ENCODE measurements at places on chromosomes 6 and 20.

DNA sequence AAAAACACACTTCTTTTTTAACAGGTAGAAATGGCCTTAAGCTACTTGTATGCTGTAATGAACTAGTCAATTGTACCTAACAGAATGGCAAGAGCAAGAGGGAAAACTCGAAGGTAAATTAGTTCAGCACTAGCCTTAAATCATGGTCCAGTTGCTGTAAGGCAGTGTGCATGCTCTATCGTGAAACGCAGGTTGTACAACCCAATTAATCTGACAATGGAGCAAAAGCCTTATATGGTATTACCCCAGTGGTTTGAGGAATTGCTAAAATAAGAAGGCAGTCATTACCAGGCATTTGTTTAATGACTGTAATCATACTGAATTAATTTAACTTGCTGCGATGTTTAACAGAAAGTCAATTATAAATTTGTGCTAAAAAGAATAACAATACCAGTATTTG, 69.3 kb upstream of the SOX4 start:
- no peak for DNase-seq

DNA sequence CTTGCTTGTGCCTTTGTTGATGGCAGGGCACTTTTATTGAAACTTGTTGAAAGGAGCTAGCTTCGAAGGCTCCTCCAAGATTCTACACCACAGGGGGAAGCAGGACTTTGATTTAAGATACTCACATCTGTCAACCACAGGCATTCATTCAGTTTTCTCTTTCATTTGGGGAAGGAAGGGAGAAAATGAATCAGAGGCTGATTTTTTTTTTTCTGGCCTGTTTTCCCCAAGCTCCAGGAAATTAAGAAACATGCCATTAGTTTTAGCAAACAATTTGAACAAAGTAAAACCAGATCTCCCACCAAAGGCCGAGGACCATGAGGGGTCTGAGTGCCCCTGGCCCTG, 8.7 kb upstream of the APCDD1L start:
- DNase-seq = no peak

DNA sequence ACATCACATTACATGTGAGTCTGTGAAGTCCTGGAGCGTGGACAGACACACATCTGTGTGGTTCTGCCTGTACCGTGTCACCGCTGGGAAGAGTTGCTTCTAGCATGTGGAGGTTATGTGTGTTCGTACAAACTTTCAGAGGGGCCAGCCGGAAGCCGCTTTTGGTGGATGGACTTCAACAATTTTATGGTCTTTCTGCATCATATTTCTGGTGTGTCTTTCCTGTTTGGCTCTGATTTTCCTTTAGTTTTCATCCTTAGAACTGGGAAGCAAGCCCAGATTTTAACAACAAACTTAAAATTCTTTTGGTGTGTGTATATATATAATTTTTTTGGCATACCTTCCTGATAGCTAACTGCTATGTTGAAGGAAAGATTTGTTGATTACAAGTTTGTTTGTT, 71.2 kb downstream of the TIAM2 start:
- DNase-seq = no peak

DNA sequence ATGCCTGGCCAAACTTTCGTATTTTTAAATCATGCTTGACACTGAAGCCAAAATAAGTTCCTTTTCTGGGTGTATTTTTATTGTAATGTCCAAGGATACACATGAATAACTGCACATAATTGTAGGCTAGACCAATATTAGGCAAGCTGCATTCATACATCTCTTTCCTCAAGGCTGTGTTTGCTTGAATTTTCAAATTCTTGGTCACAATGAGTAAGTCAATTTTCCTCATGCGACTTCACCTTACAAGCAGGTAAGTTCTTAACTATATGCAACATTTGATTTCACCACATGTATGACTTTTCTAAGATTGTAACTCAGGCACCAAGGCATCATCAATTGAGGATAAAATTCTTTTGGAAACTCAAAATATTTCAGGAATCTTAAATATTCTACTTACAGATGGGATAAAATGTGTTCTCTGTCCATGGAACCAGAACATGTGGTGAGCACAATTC, 112.4 kb upstream of the ZNF217 start:
- DNase-seq = no peak

DNA sequence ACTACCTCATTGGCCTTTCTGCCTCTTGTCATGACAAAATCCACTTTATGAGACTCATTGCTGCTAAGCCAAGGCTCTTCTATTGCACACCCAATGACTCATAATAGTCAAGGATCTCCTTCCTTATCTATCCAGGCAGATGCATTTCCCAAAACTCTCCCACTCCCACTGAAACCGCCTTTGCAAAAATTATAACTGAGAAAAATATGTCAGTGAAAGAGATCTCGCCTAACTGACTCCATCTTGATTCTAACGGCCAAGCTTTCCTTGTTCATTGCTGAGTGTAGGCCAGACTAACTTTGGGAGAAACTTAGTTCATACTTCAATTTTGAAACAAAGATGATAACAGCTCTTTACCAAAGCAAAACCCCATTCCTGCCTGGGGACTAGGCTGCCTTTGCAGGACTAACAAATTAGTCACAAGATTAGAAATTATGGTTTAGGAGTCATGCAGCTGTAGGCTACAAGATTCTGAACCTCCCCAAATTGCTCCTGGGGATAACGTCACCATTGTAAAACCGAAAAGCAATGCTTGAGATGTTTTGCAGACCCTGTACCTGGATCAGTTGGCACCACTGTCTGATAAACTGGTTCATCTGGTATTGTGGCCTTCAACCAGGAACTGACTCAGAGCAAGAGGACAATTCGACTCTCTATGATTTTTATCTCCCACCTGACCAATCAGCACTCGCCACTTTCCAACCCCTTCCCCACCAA, 47.1 kb downstream of the HAO1 start:
- no peak for DNase-seq

DNA sequence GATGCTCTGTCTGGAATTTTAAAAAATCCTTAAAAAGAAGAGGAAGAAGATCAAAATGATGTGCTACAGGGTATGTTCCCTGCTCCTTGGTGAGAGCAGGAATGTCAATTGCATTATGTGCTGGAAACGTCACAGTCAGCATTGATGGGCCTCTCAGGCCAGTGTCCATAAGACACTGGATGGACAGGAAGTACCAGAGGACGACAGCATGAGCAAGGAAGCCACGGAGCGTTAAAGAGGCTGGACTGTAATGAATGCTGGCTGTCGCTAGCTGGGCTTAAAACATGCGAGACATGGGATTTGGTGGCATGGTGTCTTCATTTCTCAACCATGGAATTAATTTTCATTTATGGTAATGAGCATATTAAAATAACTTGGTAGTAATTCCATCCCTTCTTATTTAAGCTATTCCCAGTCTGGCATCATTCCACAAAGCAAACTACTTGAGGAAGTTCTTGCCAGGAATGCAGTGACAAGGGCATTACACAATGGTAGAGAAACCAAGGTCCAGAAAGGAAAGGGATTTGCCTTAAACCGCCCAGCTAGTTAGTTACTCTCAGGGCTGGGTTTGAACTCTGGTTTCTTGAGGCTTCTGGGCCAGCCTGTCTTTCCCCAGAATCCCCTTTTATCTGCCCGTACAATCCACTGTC, 166.6 kb upstream of the SOX4 start:
- no peak for DNase-seq
